Muscle of leg (tissue), 16 donors: ENCODE measurements at places on chromosomes 1 and 21.

DNA sequence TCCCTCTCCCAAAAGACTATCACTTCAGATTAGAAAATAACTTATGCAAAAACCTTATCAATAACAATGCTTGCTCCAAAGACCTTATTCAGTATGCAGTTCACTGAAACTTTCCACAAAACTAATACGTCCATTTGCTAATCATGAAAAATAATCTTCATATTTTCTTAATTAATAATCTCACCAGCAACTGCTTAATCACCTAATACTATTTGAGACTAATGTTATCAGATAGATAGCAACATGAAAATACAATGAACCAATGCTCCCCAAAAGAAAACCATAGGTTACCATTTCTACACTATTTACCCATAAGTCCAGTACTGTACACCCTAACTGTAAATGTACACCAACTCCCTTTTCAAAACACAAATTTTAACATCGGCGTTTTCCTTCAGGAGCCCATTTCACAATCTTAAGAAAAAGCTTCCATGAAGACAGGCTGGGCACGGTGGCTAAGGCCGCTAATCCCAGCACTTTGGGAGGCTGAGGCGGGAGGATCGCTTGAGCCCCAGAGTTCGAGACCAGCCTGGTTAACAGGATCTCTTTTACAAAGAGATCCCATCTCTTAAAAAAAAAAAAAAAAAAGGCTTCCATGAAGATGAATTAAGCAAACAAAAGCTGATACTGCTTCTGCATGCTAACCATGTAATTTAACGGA, 1.7 kb downstream of the GNB1 start:
- DNase-seq: no peak

DNA sequence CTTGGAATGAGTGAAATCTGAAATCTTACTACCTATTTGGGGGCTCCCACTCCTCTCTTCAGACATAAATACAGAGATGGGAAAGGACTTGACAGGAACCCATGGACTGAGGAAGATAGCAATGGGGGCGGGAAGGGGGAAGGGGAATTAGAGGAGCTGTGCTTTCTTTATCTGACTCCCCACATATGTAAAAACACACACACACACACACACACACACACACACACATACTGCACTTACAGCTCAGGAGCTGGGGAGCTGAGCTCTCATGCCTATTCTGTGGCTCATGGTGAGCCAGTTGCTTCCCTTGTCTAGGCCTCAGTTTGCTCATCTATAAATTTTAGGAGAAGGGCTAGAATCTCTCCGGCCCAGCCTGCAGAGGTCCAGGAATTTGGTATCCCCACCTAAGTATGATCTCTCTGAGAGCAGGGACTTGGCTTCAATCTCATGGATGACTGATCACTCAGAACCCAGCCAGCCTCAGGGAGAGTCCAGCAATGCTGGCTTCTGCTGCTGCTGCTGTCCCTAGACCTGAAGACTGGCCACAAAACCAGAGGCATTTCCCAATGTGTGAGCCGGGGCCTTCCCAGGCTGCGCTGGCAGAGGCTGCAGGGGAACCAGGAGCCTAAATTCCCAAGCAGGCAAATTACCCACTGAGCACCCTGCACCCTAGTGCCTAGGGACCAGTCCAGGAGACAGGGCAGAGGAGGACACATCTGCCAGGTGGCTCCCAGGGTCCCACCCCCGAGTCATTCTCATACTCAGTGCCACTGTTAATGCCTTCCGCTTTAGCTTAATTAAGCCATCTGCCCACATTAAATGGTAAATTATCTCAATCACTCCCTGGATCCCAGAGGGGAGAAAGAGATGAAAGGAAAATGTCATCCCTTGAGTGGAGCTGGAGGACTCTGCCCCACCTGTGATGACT, 57.5 kb upstream of the RBM15 start:
- no peak for DNase-seq

- no peak for DNase-seq
Measured at GRCh38 chr1:185156288-185156853, 382 bp downstream of the TRMT1L start.

GRCh38 chr1:63555480-63555879, 32.2 kb downstream of the EFCAB7 start:
- no peak for DNase-seq

DNA sequence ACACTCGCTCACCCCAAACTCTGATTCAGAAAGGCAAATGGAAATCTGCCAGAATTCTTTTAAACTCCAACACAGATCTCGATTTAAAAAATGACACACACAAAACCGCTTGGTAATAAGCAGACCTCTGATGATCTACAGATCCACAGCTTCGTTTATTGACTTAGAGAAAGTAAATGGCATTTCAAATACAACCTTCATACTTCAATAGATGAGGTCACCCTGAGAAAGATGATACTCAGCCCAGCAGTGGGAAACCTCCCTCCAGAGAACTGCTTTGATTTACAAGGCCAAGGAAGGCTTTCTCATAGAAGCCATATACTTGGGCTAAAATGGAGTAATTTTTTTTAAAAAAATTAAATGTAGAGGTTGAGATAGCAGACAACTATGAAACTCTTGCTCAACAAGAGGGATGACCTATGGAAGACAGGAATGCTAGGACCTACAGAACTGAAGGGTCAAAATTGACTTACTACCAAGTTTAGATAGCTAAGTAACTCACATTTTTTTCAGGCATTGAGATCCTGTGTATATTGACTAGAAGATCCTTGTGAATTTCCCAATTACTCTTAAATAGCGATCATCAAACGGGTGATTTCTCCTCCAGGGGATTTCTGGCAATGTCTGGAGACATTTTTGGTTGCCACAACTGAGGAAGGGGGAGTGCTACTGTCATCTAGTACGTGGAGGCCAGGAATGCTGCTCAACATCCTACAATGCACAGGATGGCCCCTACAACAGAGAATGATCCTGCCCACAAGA, 143.9 kb downstream of the CLIC6 start:
- DNase-seq: no peak

GRCh38 chr1:33973799-33974545, 110.1 kb downstream of the HMGB4 start:
- no peak for DNase-seq

GRCh38 chr1:97745912-97746311, 174.9 kb downstream of the DPYD start:
- no peak for DNase-seq

DNA sequence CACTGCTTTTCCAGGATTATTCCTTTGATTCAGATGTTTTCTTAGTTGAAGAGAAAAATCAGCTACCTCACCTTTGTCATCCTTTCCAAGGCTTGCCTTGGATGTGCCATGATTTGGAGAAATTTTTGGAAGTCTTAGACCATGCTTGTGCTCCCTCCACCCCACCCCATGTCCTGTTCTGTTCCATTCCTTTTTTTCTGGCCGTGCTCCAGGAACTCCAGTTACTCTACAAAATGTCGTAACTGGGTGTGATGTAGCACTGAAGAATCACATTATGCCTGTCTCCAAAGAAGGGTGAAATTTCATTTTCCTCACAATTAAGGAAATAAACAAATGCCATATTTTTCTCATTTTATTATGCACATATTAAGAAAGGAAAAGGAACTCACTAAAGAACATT, 217.8 kb upstream of the ZRANB2 start:
- no peak for DNase-seq

DNA sequence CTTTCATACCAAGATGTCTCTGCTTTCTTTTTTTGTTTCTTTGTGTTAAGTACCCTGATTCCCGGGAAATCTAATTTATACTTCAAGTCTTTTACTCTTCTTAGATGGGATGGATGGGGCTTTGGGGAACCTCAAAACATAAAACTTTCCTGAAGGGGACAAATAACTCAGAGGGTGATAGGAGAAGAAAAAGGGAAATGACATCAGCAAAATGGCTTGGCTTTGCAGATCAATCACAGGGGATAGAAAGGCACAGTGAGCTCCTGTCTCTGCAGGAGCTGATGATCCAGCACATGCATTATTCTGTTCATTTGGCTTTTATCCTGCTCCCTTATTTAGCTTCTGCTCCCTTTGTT, 1.4 kb upstream of the CA14 start:
- no peak for DNase-seq

DNA sequence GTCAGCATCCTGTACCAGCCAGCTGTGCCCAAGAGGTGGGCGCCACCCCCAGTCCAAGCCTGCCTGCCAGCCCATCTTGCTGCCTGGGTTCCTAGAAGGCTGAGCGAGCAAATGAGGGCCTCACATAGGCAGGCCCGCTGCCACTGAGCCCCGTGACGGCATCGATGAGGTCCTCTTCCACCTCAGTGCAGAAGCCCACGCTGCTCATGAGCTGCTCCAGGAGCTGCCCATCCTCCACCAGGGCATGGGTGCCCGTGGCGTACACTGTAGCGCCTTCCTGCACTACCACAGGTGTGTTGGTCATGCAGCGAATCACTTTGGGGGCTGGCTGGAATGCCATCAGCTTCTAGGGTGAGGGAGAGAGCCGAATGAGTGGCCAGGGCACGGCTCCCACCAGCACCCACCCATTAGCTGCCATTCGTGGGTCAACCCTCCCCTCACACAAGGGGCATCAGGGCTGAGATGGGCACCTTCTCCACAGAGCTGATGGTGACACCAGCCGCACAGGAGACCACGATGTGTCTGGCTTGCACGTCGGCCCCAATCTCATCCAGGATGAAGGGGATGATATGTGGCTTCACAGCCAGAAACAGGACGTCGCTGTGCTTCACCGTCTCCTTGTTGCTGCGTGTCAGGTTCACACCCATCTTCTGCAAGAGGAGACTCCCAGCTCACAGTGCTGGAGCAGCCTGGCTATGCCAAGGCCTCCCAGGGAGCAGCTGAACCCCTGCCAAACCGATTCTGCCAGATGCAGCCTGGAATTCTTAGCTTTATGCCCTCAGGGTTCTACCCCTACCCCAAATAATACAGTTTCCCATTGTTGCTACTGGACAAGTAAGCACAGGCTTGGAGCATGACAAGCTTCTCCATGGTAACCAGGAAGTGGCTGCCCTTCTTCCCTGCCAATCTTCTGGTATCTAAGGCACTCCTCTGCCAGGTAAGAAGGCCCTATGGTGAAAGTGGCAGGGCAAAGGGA, 2.0 kb downstream of the PYCR2 start:
- DNase-seq: no peak

DNA sequence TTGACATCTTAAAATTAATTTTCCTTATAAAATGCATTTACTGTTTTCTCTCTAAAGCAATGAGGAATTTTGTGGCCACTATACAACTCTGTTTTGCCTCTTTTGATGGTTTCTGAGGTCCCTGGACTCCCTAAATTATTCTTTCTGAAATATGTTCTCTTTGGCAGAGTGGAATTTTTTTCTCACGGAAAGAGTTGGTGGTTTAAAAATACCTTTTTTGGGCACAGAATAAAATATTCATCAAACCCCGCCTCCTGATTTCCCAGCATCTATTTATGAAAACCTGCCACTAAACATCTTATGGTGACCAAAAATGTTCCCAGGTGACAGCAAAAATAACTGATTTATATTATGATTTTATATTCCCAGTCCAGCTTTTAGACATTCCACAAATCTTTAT, 165.3 kb upstream of the SYT6 start:
- no peak for DNase-seq

DNA sequence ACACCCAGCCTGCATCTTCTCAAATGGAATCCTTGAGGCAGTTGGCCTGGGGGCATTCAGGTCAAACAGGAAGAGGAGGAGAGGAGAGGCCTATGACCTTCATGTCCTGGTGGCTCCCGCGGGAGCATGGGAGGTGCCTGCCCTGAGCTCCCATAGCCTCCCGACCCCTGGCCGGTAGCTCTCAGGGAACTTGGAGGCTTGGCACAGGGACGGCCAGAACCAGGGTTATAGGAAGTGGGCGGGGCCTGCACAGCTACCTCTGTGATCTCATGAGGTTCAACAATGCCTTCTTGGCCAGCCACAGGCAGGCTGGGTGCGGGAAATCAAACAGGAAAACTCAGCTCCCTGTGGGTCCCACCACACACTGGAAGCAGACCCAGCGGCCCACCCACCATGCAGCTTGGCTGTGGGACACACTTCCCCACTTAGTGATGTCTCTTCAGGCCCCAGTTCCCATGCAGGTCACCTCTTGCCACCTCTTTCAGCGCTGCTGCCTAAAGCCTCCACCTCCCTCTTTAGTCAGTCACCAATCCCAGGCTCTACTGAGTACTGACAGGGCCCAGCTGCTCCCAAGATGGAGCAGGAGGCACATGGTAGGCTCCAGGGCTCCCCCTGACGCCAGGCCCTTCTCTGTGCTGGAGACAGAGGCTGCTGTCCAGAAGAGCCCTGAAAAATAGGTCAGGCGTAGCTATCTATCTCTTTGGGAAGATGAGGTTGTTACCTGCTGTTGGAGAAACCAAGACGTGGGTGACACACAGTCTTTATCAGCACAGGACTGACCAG, at the start of gene SLFNL1:
Gene SLFNL1, minus strand, starts transcription at position 200 of the 783 bp plus-strand sequence. CDS start 1,065 bp downstream, outside the sequence.
- DNase-seq: no peak

- no peak for DNase-seq
Measured at GRCh38 chr1:246923482-246923881, 8.3 kb downstream of the AHCTF1 start.

GRCh38 chr1:21322681-21323016, 32.4 kb upstream of the ECE1 start:
- no peak for DNase-seq

DNA sequence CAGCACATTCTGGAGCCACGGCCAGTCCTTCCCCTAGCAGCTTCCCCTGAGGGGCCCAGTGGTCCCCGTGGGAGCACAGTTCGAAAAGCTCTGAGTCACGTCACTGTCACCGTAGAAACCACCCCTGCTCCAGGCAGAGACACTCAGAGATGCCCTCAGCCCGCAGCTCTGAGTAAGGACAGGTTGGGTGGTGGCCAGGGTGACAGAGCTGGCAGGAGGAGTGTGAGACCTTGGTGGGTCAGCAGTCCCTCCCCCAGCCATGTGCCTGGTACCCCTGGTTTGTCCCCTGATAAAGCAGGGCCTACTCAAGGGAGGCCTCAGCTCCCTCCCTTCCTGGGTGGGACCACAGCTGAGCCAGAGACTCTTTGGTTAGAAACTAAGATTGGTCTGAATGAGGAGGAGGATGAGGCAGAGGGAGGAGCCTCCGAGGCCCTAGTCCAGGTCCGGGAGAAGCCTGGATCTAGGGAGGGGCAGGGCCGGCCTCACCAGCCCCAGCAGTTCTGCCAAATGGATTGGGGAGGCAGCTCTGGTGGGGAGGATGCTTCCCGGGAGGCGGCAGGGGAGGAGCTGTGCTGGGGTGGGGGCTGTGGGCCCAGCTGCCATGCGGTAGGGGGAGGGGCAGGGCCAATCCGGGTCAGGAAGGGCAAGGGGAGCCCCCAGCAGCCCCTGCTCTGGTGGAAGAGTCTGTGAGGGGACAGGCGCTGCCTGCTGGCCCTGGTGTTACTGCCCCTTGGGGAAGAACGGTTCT, 55.2 kb downstream of the SLC9A1 start:
- DNase-seq: peak; percentile 83

- DNase-seq: no peak
Measured at GRCh38 chr1:20534659-20535417, 17.5 kb upstream of the FAM43B start.

- DNase-seq: no peak
Measured at GRCh38 chr1:97649591-97649990, 271.2 kb downstream of the DPYD start.
